ENCODE measurements at places on chromosomes 11 and 22.

DNA sequence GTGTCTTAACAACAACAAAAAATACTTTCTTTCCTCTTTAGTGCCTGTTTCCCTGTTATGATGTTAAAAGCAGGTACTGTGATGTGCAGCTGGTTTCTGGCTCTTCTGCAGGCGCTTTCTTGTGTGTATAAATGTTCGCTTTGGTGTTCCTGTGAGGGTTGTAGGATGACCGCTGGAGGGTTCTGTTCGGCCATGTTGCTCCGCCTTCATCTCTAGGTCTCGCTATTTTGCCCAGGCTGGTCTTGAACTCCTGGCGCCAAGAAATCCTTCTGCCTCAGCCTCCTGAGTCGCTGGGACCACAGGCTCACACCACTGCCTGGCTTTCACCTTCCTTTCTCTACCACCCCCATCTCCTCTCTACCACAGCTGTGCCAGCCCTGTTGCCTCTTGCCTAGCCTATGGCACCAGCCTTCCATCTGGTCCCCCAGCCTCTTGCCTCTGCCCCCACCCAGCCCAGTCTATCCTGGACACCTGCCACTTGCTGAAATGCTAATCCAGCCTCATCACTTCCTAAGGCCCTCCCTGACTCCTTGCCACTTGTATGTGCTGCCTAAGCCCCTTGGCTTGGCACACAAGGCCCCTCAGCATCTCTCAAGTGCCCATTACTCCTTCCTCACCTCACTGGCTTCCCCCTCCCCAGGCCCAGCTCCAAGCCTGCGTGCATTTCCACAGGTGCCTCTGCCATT lies 5.5 kb downstream of the LRRC74B start:
- DNase-seq = no peak

- no peak for DNase-seq
Observed at GRCh38 chr22:24145446-24146193, 35.7 kb upstream of the SUSD2 start.

DNA sequence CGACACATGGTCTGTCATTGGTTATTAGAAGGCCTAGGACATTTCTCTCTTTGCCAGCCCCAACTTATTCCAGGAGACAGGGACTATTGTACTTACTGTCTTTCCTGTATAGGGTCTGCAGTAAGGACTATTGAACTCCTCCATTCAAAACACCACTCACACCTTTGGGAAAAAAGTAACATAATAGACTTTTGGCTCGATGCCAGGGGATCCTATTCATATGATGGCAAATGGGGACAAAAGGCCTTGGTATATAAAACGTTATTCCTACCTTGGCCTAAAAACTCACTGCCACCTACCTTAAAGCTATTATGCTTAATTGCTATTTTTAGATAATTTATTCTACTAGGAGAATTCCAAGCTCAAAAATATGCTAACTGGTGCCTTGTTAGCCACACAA lies 6.3 kb upstream of the NDUFC2 start:
- no peak for DNase-seq

DNA sequence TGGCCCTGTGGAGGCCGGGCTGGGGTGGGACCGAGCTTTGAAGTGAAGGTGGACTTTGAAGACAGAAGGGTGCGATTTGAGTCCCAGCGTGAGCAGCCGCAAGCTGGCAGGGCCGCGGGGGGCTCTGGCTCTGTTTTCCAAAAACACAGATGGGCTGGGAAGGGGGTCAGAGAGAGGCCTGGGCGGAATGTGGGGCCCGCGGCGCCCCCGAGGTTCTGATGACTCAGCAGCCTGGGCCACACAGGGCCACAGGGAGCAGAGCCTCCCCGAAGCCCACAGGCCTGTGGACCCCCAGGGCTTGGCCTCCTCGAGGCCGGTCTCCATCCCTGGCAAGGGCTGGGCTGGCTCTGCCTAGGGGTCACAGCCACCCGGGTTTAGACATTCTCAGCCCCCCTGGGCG lies 6.1 kb downstream of the INS start:
- DNase-seq = no peak

Data from H54 (cell line).